ENCODE measurements at places on chromosomes 1 and 21.

GRCh38 chr1:218677026-218677425 is 331.9 kb downstream of the TGFB2 start:
- no peak for DNase-seq

- DNase-seq, result no peak
Measured at GRCh38 chr1:110482662-110483307, 31.8 kb downstream of the PROK1 start.

- no peak for DNase-seq
Measured at GRCh38 chr1:68542586-68542985, 45.7 kb upstream of the DEPDC1 start.

- no peak for DNase-seq
Measured at GRCh38 chr21:25838809-25839208, 104.0 kb downstream of the GABPA start.

DNA sequence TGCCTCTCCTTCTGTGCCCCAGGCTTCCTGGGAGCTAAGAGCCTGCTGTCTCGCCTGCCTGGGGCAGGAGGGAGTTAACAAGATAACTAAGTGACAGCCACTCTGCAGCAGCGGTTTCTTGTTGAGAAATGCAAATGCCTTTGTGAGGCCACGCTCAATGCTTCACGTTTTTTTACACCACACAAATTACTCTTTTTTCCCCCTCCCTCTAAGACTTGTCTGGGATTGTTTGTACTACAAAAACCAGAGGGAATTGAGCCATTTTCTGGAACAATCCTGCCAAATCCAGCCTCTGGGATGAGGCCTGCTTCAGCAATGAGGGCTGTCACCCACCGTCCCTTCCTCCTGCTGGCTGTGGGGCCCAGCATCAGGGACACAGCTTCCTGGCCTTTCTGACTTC is 119.6 kb downstream of the ACTL8 start:
- no peak for DNase-seq

- DNase-seq, result no peak
Measured at GRCh38 chr1:245126530-245126929, 28.3 kb upstream of the KIF26B start.

DNA sequence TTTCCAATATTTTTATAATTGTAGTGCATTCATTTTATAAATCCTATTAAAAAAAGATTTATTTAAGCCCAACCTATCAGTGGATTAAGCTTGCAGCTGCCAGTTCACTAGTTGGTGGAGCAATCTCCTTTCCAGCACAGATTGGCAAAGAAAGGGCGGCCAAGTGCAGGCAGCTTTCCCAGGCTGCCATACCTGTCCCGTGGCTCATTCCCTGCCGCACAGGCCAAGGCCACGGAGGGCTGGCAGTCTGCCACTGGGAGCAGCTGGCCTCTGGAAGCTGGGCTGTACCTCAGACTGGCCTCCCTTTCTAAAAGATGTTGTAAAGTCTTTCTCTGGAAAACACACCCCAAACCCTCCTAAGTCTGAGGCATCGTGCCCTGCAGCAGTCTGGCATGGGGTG is 74.2 kb downstream of the SIM2 start:
- no peak for DNase-seq

DNA sequence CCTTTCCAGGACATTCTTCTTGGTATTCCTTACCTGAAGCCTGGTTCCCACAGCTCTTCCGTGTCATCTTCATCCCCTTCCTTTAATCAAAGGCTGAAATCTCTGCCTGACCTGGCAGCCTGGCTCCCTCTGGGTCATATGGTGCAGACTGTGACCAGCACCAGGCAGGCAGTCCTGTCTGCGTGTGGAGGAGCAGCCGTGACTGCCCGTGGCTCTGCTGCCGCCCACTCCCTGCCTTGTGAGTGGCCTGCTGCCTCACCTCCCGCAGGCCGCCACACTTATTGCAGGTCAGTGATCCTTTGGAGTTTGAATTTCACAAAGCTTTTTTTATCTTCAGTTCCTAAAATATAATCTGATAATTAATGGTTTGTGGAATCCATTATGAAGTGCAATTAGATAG is 36.2 kb upstream of the EPHA8 start:
- no peak for DNase-seq

- DNase-seq, result no peak
Measured at GRCh38 chr1:41319807-41320711, 41.2 kb upstream of the FOXO6 start.

DNA sequence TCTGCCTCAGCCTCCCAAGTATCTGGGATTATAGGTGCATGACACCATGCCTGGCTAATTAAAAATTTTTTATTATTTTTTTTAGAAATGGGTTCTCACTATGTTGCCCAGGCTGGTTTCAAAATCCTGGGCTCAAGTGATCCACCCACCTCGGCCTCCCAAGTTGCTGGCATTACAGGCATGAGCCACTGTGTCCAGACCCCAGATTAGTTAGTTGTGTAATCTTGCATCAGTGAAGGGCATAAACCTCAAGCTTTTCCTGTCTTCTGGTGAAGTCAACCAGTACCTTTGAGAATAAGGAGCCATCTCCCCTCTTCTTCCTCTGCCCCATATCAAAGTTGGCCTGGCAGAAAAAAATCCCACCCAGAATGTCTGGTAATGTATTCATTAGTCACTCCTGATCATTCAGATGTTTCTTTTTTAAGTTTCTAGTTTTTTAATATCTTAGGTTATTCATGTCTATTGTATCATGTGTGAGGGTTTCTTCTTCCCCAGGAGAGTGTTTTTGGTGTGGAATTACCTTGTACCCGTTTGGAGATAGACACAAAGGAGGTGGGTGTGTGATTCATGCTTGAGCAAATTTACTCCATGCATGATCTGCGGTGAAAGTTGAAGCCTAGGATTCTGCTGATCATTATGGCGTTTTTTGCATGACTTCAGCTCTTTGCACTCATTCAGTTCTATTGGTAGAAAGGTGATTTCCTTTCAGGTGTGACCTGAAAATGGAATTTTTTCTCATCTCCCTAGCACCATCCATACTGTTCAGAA is 144.0 kb downstream of the FMN2 start:
- no peak for DNase-seq

DNA sequence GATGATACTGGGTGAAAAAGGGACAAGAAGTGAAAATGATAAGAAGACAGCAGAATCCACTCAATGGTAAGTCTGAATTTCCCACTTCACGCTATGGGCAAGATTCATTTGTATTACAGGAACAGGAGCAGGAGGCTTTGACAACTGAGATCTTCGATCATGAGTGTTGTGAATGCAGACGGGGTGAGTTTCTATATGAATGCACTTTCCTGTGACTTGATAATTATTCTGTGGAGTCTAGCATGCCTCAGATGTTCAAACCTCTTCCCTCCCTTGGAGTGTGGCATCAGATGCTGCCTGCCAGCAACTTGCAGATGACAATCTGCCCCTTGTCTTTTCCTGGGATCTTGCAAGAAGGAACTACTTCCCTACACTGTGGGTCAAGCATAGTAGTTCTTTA is 225.4 kb downstream of the HLX start:
- DNase-seq, result no peak

DNA sequence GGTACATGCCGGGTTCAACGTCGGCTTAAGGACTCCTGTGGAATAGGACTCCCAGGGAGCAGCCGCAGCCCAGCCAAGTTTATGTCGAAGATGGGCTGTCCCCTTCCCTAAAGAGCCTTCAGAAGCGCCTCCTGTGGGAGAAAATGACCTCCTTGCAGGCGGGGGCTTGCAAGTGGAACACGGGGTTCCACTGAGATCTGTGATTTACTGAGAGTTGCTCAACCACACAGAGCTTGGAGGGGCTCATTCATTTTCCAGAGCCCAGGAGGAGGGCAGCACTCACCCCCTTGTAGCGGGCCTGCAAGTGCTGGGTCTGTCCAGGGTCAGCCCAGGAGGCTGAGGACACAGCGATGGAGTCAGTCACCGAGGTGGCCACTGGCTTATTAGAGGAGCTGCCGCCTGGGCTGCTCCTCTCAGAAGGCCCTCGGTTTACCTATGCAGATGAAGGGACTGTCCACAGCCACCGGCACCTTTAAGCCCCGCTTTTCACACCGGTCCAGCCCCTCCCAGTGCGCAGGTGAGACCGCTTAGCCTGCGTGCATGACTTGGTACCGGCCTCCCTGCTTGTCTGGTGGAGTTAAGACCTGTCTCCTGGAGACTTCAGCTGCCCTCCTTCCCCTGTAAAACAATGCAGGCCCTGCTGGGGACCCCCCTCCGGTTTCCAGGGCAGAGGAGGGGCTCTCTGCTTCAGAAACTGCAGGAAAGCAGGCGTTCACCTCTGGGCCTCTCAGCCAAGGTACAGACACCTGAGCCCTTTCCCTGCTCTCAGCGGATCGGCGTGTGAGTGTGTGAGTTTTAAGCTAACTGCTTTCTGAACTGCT is 57.5 kb downstream of the ATP5PO start:
- DNase-seq, result no peak

DNA sequence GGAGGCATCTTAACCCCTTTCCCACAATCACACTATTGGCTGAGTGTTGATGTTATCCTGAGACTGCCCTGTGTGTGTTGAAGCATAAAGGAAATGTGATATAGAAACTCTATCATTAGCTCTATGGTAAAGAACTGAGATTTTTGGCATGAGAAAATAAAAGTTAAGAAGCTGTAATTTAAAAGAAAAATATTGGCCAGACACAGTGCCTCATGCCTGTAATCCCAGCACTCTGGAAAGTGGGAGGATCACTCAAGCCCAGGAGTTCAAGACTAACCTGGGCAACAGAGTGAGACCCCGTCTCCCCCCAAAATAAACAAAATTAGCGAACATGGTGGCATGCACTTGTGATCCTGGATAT is 14.2 kb upstream of the RIPK4 start:
- no peak for DNase-seq
